Effector memory CD4-positive, alpha-beta T cell (primary cell): ENCODE measurements at places on chromosomes 7 and 10.

DNA sequence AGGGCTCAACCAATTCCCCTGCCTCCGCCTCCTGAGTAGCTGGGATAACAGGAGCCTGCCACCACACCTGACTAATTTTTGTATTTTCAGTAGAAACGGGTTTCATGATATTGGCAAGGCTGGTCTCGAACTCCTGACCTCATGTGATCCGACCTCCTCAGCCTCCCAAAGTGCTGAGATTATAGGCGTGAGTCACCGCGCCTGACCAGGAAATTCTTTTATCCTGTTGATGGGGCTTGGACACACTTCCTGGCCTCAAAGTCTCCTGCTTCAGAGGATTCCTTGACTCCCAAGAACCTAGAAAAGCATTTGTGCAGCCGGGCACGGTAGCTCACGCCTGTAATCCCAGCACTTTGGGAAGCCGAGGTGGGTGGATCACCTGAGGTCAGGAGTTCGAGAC is 16.2 kb downstream of the ZNF425 start:
- DNase-seq: no peak

DNA sequence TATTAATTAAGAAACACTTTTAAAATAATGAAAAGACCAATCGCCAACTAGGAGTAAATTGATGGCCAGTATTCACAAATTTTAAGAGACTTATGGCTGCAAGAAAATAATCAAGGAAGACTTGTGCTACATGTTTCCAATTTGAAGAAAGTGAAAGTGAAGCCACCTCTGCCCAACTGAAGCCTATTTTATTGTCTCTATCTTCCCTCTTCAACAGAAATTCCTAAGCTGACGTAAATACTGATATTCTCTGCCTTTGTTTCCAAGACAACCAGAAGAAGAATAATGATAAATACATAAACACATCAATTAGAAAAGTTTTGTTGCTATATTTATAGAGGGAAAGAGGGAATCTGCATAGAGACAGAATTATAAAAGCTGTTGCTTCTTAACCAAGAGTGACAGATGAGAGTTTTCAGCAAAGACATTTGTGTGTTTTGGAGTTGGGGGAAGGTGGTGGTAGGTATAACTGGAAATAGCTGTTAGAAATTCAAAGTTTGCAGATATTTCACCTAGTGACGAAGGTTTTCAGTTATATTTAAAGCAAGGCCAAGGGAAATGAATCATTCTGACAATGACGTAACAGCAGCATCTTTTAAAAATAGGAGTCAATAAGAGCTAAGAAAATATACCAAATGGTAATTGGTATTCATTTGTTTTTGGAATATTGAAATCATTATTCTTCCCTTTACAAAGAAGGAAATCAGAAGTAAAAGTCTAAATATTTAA is 576.6 kb upstream of the SORCS1 start:
- DNase-seq: no peak

DNA sequence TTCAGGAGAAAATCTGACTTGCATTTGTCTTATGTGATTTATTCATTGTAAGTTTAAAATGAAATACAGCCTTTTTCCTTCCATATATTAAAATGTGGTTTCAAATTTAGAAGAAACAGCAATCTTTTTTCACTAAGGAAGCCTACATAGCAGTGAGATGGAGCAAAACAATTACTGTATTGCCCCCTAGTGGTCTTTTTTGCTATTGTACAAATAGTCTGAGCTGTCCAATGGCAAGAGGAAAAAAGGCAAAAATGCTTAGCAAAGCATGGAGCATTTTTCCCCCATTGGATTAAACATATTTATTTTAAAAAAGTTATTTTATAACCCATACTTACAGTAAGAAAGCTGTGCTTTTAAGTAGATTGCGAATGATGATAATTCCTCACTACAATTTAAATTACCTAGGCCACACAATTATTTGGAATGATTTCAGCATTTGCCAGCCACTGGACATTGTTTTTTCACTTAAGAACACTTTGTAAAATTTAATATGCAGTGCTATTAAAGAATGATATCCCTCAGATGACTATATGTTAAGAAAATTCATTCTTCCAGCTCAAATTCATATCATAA is 119.5 kb downstream of the CPED1 start:
- no peak for DNase-seq

GRCh38 chr7:79982141-79982770 is 152.4 kb upstream of the GNAI1 start:
- DNase-seq: no peak
